ENCODE measurements at places on chromosomes 3 and 15.

GRCh38 chr3:80663426-80663825 is 895.6 kb upstream of the ROBO1 start:
- no peak for DNase-seq

- no peak for DNase-seq
Measured at GRCh38 chr3:194598771-194599557, 34.3 kb downstream of the TMEM44 start.

- no peak for DNase-seq
Measured at GRCh38 chr15:31606931-31607497, 280.4 kb downstream of the KLF13 start.

- peak; percentile 8 for DNase-seq
Measured at GRCh38 chr3:121794264-121794983, 40.4 kb downstream of the IQCB1 start.

GRCh38 chr3:106710596-106710995 is 666.6 kb upstream of the CCDC54 start:
- no peak for DNase-seq

GRCh38 chr3:102229062-102229655 is 205.7 kb upstream of the ZPLD1 start:
- DNase-seq: peak; percentile 84

- no peak for DNase-seq
Measured at GRCh38 chr15:60161704-60162103, 157.6 kb downstream of the FOXB1 start.

GRCh38 chr15:38878026-38878425 is 313.4 kb upstream of the RASGRP1 start:
- no peak for DNase-seq

- peak; percentile 89 for DNase-seq
Measured at GRCh38 chr3:177451864-177452830, 254.9 kb upstream of the TBL1XR1 start.

- DNase-seq: no peak
Measured at GRCh38 chr15:57500979-57501576, 90.6 kb upstream of the MYZAP start.

DNA sequence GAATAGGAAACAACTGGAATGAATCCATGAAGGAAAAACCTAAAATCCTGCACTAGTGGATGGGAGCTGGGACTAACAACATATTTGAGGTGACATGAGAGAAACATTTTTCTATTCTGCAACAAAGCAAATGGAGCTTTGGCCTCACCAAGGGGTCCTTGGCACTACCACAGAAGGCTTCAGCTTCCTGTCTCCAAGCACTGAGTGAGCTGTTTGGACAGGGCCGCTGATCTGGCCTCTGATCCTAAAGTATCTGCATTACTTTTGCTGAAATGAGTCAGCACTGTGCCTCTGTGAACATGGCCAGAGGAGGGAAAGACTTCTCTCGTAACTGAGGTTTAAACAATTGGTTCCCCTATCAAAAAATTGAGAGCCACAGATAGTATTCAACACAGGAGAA is 9.0 kb downstream of the ARPP21 start:
- no peak for DNase-seq

- DNase-seq: peak; percentile 16
Measured at GRCh38 chr3:130823241-130823884, 70.5 kb upstream of the ATP2C1 start.

- DNase-seq: no peak
Measured at GRCh38 chr15:42233107-42233506, 25.0 kb upstream of the VPS39 start.
